Nephron progenitor cell (in vitro differentiated cells): ENCODE measurements at places on chromosomes 12 and 14.
A peak's percentile ranks its signal among the peaks of the same experiment; 100 is the strongest.

- no peak for DNase-seq
Measured at GRCh38 chr12:12715459-12716150, 1.6 kb upstream of the CDKN1B start.

DNA sequence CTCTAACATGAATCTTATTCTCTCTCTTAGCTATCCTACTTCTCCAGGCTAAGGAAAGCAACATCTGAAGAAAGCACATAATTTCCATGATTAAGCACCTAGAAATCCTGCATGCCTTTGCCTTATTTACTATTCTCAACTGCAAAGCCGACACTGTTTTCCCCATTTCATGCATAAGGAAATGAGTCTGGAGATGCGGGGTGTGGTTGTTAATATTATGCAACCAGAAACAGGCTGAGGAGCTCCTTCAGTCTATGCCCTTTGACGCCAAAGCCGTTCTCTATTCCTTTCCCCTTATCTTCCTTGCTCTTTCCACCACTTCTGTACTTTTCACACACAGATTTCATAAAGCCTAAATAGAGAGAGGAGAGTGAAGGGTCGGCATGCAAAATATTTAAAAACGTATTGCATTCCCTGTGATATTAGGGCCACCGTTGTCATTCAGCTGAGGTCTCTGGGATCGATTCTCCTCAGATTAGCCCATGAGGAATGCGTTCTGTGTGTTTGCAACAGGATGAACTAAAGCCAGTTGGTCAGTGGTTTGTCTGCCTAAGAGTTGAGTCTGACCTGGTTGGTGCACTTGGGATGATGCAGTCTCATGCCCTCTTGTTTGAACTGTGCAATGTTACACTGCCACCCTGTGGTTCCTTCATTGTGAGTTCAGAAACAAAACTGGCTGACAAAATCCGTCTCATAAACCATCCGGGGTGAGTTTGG, 53.1 kb upstream of the PLEKHG7 start:
- DNase-seq: peak; percentile 50

DNA sequence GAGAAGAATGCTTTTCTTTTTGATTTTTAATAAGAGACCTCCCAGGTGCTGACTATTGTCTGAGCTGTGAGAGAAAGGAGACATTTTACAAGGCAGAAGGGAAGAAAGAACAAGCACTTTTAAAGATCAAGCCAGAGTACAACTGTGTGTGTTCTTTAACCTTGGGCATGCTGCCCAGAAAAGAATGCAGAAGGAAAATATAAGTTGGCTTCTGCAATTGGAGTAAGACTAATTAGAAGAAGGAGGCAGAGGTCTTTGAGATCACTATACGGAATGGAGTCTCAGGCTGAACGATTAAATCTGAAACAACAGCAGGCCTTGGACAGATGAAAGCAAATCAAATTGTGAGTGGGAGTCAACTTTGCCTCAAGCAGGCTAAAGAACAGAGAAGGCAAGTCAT, 230.5 kb downstream of the ATP23 start:
- no peak for DNase-seq

DNA sequence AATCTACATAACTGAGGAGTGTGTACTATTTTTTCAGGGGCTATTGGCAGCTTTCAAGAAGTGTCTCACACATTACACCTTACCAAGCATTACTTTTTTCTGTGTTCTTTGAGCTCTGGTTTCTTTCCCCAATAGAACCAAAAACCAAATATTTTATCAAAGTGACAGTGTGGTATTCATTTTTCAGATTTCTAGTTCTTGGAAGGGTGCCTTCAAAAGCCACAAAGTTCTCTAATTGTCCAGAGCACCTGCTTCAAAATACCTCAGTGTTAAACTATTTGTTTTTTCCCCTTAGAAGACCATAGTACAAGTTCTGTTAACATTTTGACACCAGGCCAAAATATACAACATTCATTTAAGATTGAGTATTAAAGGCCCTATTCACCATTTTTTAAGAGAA, 515.7 kb downstream of the ETNK1 start:
- no peak for DNase-seq
